ENCODE measurements at places on chromosomes 6 and 20.

DNA sequence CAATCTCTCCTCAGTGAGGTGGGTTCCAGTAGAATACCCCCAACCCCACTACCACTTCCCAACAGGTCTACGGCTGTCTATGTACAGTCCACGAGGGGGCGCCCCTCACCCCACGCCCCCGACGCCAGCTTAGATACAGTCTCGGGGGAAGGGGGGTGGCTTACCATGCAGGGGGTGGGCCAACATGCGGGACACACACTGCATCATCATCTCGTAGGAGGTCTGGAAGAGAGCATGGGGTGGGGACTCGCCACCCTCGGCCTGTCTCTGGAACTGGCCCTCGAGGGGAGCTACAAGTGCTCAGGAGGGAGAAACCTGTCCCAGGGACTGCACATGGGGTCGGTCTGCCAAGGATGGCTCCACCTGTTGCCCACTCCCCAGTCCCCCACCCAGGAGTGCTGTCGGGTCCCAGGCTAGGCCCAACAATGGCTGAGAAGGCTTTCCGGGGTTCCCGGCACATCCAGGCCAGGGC, 8.5 kb downstream of the MTCH1 start:
- DNase-seq: no peak

- no peak for DNase-seq
Observed at GRCh38 chr6:167396659-167397490, 72.0 kb downstream of the TTLL2 start.

DNA sequence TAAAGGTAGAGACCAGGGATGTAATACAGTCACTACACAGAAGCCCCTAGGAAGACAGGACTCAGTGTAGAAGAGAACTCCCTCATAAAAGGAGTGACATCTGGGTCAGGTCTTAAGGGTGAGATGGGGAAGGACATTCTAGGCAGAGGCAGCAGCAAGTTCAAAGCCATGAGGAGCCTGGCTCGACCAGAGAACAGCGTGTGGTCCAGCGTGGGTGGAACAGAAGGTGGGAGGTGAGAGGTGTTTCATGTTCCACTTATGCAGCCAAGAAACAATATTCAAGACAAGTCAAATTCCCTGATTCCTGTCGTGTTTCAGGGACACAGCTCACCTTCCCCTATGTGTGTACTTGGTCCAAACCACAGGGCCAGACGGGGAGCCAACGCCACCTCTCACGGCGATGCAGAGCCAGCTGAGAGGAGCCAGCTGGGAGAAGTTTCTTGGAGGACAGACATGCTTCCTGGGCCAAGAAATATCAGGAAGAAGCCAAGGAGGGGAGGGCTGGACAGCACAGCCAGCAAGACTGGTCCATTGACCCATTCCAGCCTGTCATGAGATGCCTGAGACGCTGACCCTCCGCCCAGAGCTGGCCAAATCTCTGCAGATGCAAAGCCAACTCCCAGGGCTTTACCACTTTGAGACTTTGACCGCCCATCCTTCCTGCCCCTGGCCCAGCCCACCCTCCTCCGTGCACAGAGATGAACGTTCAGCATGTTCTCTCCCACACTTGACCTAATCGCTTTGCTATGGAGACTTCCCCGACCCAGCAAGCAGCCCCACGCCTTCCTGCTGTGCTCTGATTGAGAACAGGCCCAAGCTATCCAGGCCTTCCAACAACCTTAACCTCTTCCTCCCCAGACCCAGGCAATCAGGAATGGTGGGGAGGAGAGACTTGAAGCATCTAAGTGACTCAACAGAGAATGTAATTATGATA, 113.8 kb downstream of the PRND start:
- DNase-seq: no peak

DNA sequence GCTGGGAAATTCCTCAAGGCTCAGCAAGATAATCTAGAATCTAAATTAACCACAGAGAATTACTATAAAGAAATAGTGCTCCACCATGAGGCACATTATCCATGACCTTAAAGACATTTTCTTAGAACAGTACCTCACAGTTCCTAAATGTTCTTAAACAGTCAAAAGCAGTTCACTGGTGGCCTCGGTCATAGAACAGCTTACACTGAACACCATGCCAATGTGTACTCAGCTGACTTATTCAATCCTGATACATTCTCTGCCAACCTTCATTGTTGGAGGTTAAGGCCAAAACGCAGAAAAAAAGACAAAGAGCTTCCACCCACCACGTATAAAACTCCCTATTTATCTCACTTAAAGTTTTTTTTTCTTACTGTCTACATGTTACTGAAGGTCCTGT, 21.8 kb upstream of the TMEM170B start:
- DNase-seq: no peak

GRCh38 chr6:28523241-28523622, 2.4 kb upstream of the GPX5 start:
- no peak for DNase-seq

DNA sequence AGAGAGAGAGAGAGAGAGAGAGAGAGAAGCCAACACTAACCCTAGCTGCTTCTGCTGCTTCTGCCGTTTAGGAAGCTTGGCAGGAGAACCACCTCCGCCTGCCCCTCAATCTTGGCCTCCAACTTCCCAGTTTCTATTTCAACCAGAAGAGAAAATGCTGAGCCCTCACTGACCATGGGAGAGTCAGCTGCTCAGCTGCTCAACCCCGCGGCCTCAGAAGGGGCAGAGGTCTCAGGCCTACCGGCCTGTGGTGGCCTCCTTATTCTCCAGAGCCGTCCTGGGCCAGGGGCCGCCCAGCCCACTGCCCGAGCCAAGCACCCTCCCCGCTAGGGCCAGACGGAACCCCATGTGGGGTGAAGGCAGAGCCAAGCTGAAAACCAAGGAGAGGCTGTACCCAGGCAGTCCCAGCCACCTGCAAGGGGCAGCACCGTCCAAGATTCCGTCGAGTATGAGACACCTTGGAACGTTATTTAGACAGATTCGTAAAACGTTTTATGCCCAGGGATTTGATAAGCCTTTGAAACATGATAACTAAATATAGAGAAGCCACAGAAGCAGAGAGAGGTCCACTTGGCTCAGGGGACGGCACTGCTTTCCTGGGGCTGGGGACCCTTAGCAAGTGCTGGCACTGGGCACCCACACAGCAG, 116.6 kb downstream of the DLL1 start:
- no peak for DNase-seq

GRCh38 chr6:153618371-153619322, 420.4 kb upstream of the OPRM1 start:
- no peak for DNase-seq

DNA sequence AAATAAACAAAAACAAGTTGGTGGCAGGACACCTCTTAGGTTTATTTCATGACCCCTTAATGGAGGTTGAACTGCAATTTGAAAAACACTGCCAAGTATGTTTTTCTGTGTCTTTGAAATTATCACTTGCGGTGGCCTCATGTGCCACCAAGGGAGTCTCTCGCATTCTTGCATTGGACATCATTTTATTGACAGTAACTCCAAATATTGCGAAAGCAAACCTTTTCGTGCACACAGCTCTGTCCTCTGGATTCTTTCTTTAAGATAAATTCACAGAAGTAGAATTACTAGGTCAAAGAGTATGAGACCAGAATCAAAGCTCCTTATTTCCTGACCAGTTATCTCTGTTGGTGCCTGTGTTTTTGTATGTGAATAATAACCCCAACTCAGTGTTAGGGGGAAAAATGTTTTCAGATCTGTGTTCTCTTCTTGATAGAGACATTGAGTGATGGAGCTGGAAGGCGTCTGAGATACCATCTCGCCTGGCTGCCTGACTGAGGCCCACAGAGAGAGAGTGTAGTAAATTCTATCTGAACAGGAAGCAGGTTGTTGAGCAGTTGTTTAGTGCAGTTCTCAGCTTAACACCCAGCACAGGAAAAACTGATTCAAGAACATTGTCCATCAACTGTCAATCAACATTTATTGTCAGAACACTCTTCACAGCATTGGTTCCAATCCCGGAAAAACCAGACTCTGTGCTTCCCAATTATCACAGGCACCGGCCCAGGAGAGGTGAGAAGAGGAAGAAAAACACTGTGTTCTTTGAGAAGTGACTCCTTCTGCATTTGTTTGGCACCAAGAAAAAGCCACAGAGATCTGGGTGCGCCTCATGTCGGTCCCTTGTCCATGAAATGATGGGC, 2.2 kb upstream of the CCDC167 start:
- no peak for DNase-seq

DNA sequence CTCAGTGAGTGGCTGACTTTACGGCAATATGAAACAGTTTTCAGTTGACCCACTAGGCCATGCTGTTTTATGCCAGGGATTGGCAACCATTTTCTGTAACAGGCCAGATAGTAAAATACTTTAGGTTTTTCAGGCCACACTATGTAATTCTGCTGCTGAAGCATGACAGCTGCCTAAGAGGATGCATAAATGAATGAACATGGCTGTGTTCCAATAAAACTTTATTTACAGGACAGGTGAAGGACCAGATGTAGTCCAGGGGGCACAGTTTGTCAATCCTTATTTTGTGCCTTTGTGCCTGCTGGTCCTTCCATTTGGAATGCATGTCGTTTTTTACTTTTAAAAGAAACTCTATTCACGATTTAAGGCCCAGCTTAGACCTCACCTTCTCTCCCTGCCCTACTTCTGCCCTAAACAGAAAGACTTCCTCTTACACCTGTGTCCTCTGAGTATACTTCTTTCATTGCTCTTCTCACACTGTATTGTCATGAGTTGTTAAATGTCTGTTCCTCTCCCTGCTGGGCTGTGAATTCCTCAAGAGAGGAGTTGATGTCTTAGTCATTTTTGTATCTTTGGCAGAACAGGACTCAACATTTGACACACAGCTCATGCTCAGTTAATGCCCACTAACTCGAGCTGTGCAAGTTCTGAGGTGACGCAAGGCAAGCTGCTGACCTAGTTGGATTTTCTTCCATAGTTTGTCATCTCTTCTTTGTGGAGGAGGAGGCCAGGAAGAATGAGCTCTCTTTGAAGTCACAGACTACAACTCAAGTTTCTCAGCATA, 90.1 kb upstream of the MAP7 start:
- no peak for DNase-seq

- DNase-seq: no peak
Observed at GRCh38 chr6:47105469-47106178, 63.5 kb upstream of the ADGRF1 start.

DNA sequence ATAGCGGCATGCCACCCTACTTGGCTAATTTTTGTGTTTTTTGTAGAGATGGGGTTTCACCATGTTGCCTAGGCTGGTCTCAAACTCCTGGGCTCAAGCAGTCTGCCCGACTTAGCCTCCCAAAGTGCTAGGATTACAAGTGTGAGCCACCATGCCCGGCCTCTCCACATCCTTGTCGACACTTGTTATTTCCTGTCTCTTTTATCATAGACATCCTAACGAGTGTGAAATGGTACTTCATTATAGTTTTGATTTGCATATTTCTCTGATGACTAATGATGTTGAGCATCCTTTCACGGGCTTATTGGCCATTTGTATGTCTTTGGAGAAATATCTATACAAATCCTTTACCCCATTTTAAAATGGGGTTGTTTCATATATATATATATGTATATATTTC, 39.0 kb upstream of the ASXL1 start:
- no peak for DNase-seq

DNA sequence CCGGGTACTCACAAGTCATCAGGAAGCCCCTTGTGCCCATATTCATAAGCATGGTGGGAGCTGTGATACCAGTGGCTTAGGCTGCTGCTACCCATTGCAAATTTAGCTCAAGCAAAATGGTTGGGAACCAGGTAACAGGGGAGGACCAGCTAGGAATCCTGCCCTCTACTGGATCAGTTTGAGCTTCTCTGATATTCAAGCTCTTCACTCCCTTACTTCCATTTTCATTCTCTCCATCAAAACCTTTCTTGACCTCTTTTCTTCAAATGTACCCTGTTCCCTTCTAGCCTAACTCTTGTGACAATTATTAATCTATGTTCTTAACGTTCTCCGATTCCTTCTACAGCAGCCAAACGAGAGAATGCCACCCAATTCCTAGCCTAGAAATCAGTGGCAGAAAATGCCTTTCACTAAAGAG, 9.7 kb downstream of the NOL7 start:
- DNase-seq: no peak

- no peak for DNase-seq
Observed at GRCh38 chr20:33130568-33131061, 37.3 kb upstream of the BPIFA2 start.

DNA sequence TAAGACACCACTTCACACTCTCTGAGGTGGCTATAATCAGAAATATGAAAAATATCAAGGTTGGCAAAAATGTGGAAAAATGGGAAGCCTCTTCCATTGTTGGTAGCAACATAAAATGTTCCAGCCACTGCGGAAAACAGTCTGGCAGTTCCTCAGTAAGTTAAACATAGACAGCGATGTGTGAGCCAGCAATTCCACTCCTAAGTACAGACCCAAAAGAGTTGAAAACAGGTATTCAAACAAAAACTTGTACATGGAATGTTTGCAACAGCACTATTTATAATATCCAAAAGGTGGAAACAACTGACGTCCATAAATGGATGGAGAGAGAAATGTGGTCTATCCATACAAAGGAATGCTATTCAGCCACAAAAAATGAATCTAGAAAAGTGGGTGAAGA, 7.4 kb upstream of the PPDPF start:
- no peak for DNase-seq

DNA sequence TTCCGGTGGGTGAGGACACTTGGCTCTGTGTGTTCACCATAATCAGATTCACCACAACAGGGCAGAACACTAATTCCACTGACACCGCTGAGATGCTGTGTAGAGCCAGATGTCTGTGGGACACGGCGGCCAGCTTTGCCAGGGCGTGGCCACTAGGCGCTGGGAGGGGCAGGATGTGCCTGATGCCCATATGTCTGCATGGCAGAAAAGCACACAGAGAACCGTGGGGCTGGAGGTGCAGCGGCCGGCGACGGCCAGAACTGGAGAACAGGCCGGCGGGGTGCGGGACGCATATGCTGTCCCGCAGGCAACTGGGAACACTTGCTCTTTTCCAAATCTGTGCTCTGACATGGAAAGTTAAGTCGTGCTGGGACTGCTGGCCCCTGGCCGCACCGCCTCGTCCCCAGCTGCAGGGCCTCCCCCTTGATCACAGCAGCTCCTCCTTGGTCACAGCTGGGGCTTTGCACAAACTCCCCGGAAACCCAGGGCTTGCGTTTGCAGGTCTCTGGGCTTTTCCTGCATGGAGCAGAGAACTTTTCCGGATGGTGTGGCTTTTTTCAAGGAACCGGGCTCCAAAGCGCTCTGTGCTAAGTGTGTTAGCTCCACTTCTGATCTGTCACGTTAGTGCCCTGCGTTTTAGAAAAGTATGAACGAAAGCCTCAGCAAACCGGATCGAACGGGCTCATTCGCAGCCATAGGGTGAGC, 31.1 kb downstream of the NTSR1 start:
- no peak for DNase-seq

GRCh38 chr6:159101656-159102055, 56.9 kb upstream of the TAGAP start:
- DNase-seq: no peak

DNA sequence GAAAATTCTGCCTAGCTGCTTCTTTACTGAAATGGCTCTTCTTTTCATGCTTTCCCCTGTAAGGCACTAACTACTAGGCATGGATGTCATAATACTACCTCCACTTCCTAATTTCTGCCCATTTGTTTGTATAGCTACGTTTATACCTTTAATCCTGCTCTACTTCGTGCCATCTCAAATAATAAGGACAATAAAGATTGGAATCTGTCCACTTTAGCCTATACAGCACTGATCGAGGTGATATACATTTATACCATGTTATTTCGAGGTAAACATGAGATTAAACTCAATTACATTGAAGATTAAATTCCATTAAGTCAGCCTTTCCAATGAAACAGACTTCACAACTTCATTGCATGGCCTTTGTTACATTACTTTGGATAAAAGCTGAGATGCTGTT, 390.6 kb upstream of the MARCKS start:
- no peak for DNase-seq

GRCh38 chr6:112338166-112338709, 8.9 kb upstream of the RFPL4B start:
- DNase-seq: no peak
